ENCODE measurements at places on chromosomes 12 and 14.

- DNase-seq, result no peak
Observed at GRCh38 chr14:41280745-41281144, 325.9 kb upstream of the LRFN5 start.

DNA sequence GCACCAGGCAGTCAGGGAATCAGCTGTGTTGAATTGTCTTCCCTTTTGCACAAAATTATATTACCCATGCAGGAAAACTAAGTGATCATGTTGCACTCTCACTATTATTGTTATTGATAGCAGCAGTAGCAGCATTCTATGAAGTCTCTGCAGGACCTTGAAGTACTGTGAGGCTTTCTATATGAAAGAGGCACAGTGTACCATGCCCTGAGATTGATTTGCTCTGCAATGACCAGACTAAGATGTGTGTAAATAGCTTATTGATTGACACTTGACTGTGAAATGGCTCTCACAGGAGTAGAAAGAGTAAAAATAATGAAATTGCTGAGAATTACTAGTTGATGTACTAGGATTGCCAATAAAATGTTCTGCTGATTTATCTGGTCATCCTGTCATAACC, 99.9 kb downstream of the KICS2 start:
- no peak for DNase-seq

DNA sequence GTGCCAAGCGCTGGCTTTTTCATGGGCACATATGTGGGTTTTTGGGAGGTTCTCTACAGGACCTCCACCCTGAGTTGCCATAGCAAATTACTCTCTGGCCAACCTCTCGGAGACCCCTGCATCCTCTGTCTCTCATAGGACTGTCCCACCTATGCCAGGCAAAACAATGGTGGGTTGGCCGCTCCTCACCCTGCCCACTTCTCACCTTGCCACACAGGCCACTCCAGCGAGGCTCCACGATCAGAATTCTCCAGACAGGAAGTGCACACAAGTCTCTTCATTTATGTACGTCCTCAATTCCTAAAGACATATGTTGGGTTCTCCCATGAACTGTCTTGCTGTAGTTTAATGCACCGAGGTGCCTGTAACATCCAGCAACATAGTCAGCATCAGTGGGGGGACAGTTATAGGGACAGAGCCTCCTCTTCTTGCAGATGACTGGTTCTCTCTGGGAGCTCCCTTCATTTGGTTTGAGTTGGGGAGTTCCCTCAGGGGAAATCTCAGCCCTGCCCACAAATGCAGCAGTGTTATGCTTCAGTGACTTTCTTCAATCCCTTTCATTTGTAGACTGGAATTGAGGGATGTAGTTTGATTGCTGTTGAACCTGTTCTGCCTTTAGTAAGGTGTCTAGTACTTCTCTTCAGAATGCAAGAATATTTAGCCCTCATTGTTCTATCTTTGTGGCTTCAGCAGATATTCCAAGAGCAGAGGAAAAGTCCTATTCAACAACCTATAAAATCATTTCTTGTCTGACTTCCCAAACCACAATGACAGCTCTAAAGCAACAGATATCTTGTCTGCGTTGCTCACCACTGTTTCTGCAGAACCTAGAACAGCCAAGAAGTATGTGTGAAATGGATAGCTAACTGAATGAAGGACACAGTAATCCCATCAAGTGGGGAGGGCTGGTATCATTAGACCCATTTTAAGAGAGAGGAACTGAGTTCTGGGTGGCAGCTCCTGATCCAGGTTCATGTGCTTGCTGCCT, 2.8 kb upstream of the LTBP2 start:
- DNase-seq, result no peak

DNA sequence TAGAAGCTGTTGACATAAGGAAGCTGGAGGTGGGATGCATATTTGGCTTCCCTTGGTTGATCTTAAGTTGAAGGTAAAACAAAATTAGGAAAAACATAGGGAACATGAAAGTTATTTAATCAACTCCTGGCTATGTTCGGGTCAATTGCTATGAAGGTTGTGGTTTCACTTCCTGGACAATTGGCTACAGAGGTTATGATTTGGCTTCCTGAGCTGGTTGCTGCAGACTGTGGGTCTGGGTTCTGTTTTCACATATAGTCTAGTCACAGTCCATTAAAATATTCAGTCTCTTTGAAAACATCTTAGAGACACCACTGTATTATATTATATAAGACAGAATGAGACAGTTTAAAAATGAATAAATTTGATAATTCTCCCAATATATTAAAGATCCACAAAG, 895.2 kb upstream of the USP15 start:
- no peak for DNase-seq

GRCh38 chr14:84792722-84793410, 737.1 kb upstream of the FLRT2 start:
- no peak for DNase-seq

- DNase-seq, result no peak
Observed at GRCh38 chr12:11687528-11687927, 38.1 kb downstream of the ETV6 start.

DNA sequence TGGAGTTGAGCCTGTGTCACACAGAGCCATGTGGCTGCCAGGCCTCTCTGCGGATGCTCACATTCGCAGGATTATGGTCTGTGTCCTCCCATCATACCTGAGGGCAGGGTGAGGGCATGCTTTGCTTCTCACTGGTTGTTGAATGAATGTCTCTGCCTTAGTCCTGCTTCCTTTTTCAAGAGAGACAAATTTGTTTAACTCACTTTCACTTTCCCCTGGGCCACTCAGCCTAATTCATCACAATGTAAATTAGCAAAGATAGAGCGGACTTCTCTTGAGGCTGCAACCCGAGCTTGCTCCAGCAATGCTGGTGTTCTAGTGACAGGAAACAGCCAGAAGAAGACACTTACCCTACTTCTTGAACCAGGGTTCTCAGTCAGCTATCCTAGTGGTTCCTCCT, 35.5 kb upstream of the PAX9 start:
- DNase-seq, result no peak

GRCh38 chr14:93954900-93955849, 21.2 kb downstream of the ASB2 start:
- no peak for DNase-seq

DNA sequence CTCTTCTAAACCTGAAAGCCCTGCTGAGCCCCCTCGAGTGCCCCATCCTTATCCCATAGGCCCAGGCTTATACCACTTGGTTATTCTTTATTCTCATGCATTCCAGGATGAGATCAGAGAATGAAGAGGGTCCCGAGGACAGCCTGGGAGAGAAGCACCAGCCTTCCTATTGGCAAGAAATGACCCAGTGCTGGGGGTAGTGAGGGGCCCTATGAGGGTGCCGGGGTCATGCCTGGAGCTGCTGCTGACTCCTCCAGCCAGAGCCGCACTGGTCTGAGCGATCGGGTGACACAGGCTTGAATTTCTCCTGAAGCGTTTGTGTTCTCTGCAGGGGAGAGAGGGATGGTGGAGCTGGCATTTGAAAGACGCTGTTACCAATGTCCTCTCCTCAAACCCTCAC, 18.1 kb downstream of the MORN3 start:
- DNase-seq, result no peak

GRCh38 chr12:128077211-128077916, 189.6 kb upstream of the TMEM132C start:
- DNase-seq, result no peak

GRCh38 chr14:75279153-75279762, 630 bp downstream of the FOS start:
- no peak for DNase-seq

DNA sequence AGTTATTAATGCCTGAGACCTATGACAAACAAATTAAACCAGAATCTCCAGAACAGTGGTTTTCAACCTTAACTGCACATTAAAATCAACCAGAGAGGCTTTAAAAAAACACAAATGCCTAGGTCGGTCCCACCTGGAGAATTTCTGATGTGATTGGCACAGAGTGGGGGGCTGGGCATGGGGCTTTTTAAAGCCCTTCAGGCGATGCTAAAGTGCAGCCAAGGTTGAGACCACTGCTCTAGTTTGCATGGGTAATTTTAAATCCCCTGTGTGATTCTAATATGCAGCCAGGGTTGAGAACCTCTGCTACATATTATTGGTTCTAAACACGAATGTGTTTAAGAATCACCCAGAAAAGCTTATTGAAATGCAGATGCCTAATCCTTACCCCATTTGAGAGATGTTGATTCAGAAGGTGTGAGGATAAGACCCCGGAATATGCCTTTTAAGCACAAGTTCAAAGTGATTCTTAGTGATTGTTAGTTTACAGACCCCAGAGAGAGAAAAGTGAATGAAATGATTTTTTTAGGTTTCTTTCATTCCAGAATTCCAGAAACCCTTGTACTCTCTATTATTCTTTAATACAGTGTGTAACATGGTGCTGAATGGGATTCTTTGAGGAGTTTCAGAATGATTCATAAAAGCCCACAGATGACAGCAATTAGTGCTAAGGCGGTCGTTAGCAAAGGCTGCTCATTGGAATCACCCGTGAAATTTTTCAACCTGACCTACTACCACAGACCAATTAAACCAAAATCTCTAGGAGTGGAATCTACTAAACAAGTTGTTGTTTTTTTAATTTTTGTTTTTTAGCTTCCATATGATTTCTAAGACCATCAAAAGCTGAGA, 44.9 kb downstream of the LIN7A start:
- DNase-seq, result no peak

DNA sequence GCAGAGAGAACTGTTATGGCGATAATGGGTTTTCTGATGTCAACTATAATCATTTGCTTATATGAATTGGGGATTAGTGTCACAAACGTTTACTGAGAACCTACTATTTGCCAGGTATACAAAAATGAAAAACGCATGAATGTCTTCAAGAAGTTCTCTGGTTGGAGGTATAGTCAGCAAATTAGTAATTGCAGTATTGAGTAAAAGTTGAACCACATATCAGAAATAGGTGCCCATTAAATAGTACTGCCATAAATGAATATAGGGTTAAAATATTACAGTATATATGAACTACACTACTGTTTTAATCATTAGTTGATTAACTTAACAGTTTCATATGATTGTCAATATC, 60.0 kb downstream of the PTPRB start:
- no peak for DNase-seq

DNA sequence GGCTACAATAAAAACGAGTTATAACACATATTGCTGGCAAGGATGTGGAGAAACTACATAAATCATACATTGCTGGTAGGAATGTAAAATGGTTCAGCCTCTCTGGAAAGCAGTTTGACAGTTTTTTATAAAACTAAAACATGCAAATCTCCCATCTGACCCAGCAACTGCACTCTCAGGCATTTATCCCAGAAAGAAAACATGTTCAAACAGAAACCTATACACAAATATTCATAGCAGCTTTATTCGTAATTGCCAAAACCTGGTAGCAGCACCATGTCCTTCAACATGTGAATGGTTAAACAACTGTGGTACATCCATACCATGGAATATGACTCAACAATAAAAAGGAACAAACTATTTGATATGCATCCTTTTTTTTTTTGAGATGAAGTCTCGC, 10.1 kb upstream of the TMCC3 start:
- DNase-seq, result no peak

DNA sequence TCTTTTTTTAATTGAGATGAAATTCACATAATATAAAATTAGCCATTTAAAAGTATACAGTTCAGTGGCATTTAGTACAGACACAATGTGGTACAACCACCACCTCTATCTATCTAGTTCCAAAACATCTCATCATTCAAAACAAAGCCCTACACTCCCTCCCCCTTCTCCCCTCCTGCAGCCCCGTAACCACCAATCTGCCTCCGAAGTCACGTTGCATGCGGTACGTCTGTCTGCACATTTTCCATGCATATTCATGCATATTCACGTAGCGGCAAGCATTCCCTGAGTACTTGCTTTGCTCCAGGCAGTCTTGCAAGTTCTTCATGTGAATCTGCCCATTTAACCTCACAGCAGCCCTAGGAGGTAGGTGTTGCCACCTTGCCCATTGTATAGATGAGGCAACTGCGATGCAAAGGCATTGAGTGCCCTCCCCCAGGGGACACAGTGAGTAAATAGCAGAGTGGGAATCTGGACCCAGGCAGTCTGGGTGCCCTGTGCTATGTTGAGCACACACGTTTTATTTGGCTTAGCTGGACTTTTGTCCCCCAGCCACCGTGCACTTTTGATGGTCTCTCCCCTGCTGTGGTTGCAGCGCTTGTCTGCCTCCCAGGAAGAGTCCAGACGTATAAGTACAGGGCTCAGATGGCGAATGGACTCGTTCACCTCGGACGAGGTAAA, 43.4 kb downstream of the RIN3 start:
- no peak for DNase-seq

DNA sequence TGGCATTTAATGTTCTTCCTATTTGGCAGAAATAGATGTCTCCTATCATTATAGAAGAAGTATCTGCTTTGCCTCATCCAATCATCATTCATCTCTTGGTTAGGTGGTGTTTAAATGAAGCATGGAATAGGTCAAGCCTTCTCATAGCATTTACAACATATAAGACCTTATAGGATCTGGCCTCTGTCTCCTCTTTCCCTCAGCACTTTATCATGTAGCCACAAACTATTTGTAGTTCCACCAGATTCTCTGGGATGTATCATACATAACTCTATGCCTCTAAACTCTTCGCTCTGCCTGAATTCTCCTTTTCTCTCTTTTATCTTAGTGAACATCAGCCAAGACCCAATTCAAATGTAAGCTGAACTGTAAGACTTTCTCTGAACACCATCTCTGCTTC, 20.7 kb downstream of the NAA25 start:
- no peak for DNase-seq

GRCh38 chr14:32702088-32702487, 236.6 kb upstream of the NPAS3 start:
- no peak for DNase-seq

DNA sequence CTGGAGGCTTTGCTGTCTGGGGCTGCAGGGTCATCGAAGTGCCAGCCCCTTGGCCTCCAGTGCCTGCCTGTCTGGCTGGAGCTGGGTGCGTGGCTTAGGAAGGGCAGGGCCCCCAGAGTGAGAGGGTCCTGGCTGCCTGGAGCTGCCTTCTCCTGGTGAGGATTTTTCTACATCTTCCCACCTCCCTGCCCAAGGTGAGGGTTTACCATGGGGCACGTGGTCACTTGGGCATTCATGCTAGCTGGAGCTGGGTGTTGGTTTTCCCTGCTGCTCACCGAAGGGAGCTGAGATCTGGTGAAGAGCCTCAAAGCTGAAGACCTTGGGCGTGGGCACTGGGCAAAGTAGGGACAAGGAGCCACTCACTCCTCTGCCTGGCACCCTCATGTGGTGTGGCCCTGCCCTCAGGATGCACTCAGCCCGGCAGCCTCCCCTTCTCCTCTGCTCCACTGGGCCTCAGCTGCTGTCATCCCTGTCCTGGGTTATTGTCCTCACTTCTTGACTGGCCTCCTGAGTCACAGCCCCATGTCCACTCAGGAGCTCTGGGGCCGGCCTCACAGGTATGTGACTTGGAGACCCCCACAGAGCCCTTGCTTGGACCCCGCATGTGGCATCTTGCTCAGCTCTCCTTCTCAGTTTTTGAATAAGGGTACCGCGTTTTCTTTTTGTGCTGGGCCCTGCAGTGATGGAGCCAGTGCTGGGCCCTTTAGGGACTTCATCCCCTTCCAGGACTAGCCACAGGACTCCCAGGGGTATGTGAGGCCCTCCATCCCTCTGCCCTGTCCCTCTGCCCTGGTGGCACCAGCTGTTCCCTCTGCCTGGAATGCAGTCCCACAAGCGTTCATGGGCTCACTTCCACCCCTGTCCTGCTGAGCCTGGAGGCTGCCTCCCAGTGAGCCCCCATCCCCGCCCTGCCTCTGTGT, 1.6 kb downstream of the CEP170B start:
- DNase-seq, result no peak

- no peak for DNase-seq
Observed at GRCh38 chr14:102486513-102487203, 22.9 kb downstream of the ANKRD9 start.

Measured in stimulated activated CD8-positive, alpha-beta memory T cell treated with anti-CD3 and anti-CD28 coated beads, Interleukin-4, amount 100 ng/mL, for 4 hours (primary cell).